ENCODE measurements at places on chromosomes 5 and 9.

DNA sequence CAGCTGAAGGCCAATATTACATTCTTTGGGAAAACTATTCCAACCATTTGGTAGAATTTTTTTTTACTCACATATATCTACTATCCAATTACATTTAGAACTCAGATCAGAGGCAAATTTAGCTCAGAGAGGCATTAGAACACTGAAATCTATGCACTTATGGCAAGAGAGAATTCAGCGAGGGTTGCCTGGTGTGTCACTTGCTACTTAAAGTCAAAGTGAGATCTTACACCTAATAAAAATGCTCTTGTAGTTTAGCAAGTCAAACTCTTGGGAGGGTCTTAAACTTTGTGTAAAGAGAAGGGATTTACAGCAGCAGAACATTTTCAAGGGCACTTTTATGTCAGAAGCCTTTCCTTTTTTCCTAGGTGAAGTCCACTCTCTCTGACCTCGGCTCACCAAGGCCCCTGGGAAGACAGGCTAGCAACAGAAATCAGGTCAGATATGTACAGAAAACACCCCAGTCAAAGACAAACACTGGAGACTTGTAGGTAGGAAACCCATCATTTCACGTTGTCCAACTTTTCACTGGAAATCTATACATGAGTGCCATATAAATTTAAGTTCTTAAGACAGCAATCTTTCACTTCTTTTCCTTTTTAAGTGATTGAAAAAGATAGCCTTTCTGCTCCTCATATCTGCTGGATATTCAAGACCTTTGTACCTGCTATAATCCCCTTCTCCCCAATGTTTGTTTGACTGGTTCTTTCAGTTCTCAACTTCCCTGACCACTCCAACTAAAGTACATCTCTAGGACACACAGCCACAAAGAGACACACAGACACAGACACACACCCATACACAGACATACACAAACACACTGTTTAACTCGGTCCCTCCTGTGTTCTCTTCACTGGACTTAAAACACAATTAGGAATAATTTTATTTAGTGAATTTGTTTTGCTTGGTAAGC, 635.8 kb downstream of the PDE4D start:
- DNase-seq, result no peak

GRCh38 chr5:137589185-137589584, 90.1 kb upstream of the SPOCK1 start:
- no peak for DNase-seq

DNA sequence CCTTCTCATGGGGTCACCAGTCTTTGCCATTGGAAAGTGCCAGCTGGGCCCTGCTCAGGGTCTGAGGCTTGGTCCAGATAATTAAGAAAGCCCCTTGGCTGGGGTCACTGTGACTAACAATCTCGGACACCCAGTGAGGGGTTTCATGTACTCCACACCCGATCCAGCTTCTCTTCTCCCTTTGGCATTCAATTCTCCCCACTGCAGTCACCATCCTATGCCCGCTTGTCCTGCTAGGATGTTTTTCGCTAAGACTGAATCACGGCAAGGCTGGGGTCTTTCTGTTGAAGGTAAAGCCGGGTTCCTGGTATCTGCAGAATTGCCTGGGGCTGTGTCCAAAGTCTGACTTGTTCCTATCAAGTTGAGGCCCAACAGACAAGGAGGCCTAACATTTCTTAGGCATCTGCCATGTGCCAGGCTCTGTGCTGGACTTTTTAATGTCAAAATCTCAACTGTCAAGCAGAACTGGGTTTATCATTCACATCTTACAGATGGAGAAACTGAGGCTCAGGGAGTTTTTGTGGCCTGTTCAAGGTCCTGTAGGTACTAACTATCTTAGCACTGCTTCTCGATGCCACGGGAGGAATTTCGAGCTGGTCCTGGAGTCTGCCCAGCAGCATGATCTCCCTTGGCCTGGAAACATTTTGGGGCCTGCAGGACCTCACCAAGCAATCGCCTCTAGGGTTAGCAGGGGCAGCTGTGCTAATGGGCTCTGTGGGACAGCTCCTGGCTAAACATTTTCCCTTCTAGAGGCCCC, 142.0 kb upstream of the ALDH1B1 start:
- DNase-seq, result no peak

DNA sequence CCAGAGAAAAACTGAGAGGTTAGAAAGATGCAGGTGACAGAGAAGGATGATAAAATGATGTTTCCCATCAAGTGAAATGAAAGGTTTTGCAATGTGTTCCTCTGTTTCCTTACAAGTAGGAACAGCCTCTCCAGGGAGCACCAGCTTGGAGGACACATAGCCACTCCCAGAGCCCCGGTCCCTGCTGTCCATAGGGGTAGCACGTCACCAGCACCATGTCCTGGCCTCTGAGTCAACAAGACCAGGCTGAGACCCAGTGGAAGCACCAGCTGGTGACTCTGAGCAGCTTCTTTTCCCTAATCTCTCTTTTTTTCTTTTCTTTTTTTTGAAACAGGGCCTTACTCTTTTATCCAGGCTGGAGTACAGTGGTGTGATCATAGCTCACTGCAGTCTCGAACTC, 19.4 kb upstream of the HMCN2 start:
- DNase-seq, result no peak

DNA sequence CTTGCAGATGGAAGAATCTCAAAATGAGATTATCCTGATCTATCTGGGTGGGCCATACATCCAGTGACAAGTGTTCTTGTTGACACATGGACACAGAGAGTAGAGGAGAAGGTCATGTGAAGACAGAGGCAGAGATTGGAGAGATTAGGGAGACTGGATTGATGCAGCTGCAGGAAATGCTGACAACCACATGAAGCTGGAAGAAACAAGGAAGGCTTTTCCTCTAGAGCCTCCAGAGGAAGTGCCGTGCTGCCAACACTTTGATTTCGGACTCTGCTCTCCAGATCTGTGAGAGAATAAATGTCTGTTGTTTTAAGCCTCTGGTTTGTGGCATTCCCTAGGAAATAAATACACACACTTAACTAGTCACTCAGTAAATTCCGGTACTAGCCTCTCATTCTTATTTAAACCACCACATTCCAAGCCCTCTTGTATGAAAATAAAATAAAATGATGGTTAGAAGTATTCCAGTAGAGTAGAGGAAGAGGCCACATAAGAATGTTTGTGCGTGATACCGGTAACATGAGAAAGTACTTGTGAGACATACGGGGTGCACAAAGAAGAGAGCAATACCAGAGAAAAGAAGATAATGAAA, 110.9 kb upstream of the DMAC1 start:
- no peak for DNase-seq

DNA sequence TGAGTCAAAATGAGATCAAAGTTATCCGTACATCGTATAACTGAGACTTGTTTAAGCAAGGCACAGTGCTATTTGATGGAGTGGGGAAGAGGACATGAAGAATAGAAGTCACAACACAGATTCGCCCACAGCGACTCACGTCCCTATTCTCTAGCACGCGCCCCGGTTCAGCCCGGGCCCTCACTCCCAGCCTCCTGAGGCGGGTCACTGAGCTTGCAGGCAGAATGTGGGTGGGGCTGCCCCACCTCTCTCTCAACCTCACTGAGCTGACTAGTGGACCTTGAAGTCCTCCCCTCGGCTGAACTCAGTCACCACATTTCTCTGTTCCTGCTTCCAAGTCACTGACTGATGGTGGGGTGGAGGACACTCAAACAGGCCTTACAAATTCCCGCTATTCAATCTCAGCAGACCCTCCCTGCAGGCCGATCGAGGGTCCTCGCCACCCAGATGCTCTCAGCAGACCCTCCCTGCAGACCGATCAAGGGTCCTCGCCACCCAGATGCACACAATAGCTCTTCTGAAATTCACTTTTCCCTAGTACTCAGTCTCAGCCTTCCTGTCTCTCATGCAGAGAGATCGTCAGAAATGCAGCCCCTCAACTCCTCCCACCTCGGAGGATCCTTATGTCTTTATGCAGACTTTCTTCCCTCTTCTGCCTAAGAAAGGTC, 12.9 kb downstream of the GLDC start:
- no peak for DNase-seq

DNA sequence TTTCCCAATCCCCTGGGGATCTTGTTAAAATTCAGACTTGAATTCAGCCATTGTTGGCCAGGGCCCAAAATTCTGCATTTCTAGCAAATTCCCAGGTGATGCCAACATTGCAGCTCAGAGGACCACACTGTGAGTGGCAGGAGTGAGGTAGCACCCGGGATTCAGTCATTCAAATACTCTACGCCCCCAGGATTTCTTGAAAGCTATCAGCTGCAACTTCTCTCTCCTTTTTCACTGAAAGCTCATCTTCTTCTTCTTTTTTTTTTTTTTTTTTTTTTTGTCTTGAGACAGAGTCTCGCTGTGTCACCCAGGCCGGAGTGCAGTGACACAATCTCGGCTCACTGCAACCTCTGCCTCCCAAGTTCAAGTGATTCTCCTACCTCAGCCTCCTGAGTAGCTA, 19.3 kb upstream of the ANKH start:
- DNase-seq, result no peak

DNA sequence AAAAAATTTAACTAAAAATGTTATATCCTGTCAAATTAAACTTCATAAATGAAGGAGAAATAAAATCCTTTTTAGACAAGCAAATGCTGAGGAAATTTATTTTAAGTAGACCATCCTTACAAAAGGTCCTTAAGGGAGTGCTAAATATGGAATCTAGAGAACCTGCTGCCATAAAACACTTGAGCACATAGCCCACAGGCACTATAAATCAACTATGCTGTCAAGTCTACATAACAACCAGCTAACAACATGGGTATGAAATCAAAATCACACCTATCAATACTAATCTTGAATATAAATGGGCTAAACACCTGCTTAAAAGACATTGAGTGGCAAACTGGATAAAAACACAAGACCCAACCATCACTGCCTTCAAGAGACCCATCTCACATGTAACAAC, 15.1 kb upstream of the PRSS3 start:
- no peak for DNase-seq

- no peak for DNase-seq
Observed at GRCh38 chr9:114169952-114170770, 14.8 kb downstream of the COL27A1 start.

- no peak for DNase-seq
Observed at GRCh38 chr5:160011471-160011870, 2.5 kb downstream of the TTC1 start.

DNA sequence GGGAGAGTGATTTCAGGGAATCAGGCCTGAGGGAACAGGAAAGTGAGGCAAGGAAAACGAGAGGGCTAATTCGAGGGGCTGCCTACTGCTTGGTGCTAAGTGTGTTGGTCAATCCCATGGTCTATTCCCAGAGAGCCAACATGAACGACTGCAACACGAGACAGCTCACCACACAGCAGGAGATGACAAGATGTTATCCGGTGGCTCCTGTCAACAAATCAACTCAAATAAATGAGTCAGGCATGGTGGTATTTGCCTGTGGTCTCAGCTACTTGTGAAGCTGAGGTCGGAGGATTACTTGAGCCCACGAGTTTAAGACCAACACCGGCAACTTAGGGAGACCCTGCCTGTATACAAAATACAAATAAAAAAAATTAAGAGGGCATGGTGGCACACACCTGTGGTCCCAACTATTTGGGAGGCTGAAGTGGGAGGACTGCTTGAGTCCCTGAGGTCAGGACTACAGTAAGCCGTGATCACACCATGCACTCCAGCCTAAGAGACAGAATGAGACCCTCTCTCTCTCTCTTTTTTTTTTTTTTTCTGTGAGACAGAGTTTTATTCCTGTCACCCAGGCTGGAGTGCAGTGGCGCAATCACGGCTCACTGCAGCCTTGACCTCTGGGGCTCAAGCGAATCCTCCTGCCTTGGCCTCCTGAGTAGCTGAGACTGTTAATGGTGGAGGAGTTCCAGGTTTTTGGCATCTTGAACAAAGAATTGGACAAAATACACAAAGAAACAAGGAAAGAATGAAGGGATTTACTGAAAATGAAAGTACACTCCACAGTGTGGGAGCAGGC, 9.0 kb upstream of the FAF2 start:
- no peak for DNase-seq

DNA sequence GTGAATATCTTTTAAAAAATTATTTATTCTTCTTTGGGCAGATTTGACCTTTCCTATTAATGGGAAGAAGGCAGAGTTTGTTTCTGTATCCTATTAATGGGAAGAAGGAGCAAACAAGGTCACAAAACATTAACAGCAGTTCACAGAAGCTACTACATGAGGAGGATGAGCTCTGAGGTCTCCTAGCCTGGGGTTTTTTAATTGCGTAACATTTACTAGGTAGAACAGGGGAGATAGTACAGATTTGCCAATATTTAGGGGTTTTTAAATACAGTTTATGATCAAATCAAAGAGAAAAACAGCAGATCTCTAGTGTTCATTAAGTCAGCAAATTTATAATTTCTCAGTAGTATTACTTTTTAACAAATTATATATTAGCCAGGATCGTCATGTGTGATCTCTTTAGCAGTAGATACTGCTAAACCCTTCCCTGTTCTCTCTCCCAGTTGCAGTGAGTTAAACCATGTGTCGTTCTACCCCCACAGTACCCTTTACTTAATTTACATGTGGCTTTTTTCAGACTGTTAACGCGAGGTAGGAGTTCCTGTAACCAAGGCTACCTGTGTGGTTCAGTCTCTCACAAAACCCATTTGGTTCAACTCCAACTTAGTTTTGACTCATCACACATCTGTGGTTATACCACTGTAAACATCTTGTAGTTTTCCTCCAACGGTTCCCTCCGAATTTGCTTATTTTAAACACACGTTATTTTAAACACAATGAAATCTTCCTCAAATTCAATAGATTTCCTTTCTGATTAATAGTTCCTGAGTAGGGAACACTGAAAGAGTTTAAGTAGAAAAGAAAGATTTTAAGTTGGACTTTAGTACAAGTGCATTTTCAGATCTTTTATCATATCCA, 13.3 kb downstream of the SLC25A46 start:
- peak; percentile 61 for DNase-seq

GRCh38 chr5:154608531-154609011, 130.5 kb upstream of the HAND1 start:
- DNase-seq, result no peak
